ENCODE measurements at places on chromosomes 4 and X. TPM values are rescaled to one million over a fixed set of nuclear protein-coding genes. Genes with fewer than 3 reads are reported as not detected.

DNA sequence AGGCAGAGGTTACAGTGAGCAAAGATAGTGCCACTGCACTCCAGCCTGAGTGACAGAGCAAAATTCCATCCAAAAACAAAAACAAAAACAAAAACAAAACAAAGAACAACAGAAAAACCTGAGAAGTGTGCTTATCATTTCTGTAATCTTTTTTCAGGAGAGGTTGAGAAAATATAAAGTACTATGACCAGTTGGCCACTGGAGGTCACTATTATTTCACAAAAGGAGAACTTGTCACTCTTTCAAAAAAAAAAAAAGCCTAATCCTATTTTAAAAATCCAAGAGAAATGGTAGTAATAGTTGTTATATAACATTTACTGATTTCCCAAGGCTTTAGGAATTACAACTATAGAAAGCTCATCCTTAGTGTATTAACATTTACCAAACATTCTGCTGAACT is 24.9 kb upstream of the RNF150 start:
- DNase-seq, result no peak

- DNase-seq, result no peak
Observed at GRCh38 chr4:38177035-38177546, 216.9 kb downstream of the PTTG2 start.

- DNase-seq, result no peak
Observed at GRCh38 chr4:62328526-62328925, 1128.4 kb downstream of the ADGRL3 start.

Gene SYTL4
- total RNA-seq, result 3.8 TPM

DNA sequence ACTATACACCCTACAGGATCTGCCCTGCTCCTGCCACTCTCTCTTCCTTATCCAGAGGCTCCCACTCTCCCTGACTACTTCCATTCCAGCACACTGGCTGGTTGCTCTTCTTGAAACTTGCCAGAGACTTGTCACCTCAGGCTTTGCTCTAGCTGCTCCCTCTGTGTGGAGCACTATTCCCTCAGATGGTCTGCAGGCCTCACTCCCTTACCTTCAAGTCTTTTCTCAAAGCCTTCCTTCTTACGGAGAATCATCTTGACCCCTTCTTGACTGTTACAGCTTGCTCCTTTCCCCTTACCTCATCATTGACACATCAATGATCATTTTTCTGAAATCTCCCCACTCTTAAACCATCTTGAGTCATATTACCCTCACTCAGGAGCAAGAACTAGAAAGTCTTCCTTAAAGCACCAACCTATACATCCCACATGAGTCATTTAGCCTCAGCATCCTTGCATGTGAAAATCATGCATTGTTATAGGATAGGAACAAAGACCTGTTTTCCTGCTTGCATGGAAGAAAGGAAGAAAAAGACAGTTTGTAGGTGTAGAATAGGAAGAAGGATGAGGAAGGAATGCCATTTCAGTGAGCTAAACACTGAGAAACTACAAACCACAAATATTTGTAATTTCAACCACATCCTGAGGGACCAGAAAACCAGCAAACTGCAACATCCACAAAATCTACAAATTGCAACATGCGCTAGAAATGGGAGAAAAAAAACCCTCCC is 55.7 kb downstream of the ANTXR2 start:
- no peak for DNase-seq

DNA sequence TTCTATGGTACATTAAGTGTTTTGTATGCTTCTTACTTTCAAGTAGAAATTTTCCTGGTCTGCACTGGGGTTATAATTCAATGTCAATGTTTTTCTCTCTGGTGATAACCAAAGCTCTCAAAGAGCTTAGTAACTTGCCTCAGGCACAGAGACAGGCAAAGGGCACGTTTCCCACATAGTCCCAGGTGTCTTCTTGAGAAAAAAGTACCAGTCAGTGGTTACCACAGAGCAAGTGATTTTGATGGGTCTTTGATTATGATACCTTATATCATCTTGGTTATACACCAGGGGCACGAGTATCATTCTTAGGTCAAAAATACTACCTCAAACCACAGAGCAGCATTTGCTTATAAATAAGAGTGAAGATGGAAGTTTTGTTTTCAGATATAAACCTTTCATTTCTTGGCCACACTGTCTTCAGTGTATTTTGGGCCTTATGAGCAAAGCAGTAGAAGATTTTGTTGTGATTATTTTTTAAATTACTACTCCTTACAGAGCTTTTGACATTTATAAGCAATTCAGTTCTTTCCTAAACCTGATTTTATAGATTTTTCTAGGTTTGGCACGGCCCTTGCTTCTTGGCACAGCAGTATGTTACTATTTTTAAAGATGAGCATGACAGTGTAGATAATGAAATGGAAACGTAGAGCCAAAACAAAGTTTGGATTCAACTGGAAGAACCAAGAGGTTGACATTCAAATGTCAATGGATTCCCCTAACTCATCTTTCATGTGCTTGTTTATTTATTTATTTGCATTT is 85.3 kb upstream of the TLL1 start:
- DNase-seq, result peak; percentile 14

GRCh38 chr4:82223715-82224114 is 150.1 kb downstream of the HNRNPD start:
- no peak for DNase-seq

GRCh38 chrX:75230296-75230695 is 43.6 kb upstream of the UPRT start:
- no peak for DNase-seq

GRCh38 chrX:153414856-153415510 is 3.7 kb downstream of the ZFP92 start:
- no peak for DNase-seq

Gene TCEAL2
- total RNA-seq, result 0.39 TPM

- DNase-seq, result peak; percentile 74
Observed at GRCh38 chr4:54228056-54228527, 1.0 kb upstream of the PDGFRA start.

DNA sequence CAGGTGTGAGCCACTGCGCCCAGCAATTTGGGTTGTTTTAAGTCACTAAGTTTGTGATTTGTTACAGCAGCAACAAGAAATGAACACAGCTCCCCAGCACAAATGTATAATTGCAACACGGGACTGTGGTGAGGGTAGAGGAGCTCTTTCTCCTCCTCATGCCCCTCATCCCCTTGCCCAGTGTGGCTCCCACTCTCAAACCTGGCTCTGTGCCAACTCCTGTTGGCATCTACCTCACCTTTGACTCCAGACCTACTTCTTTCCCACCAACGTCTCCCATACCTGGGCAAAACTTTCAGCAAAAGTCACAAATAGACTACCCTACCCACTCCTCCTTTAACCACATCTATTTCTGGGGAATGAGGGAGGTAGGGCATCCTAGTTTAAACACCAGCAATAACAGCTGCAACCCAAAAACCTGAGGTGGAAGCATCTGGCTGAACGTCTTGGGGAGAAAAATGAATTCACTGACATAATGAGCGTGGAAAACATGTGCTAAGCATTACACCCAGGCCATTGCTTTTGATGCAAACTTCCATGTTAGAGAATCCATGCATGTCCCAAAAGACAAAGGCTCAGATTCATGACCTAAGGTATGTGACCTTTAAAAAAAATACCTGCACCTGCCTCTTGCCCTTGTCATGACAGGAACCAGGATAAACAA is 19.2 kb downstream of the LNX1 start:
- peak; percentile 60 for DNase-seq

Gene SGMS2
- 23.0 TPM for total RNA-seq

- DNase-seq, result no peak
Observed at GRCh38 chrX:44922980-44923379, 50.0 kb downstream of the KDM6A start.

Gene PHEX
- 1.5 TPM for total RNA-seq

DNA sequence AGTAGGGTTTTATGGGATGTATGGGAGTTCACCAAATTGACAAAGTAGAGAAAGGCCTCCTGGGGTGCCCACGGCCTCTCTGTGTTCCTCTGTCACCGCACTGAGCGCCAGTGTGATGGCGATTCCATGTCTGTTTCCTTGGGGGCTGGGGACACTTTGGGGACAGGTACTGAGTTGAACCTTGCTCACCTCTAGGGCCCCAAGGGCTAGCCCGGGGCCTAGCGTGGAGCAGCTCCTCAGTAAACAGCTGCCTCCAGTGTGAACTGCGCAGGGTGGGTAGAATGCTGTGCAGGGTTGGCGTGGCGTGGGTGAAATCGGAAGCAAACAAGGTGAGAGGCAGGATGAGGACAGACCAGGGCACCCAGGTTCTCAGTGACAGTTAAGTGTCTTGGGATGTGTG is 97.8 kb downstream of the PPP2R2C start:
- no peak for DNase-seq

Gene ASB5
- 18.6 TPM for total RNA-seq

GRCh38 chr4:152577708-152578396 is 42.0 kb upstream of the FBXW7 start:
- no peak for DNase-seq

Gene ATP1B4
- total RNA-seq, result 25.9 TPM

GRCh38 chr4:94412658-94413038 is 39.1 kb upstream of the PDLIM5 start:
- DNase-seq, result peak; percentile 10

DNA sequence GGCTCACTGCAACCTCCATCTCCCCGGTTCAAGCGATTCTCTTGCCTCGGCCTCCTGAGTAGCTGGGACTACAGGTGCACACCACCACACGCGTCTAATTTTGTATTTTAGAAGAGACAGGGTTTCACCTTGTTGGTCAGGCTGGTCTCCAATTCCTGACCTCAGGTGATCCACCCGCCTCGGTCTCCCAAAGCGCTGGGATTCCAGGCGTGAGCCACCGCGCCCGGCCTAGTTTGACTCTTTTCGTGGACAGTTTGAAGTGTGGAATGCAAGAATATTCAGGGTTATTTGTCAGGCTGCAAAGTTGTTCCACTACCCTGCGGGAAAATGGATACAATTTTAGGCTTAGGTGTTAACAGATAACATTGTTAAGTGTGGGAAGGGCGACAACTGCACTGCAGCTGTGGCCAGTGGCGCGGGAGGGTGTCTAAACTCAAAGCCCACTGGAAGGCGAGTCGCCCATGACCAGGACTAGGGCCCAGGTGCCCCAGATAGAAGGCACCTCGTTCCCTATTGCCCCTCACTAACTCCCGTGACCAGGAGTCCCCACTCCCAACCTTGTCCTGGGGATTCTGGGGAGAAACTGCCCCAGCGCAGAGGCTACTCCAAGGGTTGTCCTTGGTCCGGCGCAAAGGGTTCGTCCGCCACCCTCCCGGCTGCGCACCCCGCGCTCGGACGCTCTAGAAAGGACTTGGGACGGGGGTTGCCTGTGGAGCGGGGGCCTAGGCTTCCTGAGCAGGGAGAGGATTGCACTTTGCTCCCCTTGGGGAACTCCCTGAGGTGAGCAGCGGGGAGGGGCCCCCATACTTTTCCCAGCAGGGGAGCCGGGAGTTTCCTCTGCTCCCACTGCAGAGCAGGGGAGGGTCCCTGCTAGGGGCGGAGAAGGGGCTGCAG is 1.1 kb upstream of the CD99 start:
- no peak for DNase-seq

DNA sequence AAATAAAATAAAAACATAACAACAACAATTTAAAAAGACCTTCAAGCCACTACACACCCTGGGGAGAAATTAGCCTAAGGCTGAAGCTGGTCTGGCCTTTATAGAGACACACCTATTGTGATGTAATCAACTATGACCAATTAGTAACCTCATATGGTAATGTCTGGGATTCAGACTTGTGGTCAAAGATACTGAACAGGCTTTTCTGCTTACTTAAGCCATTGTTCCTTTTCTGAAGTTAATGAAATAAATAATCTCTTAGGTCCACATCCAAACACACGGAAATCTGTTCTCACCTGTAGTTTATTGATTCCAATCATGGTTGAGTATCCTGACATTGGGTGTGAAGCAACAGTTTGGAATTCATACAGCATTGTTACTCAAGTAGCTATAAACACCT is 152.5 kb downstream of the PLS3 start:
- DNase-seq, result no peak

DNA sequence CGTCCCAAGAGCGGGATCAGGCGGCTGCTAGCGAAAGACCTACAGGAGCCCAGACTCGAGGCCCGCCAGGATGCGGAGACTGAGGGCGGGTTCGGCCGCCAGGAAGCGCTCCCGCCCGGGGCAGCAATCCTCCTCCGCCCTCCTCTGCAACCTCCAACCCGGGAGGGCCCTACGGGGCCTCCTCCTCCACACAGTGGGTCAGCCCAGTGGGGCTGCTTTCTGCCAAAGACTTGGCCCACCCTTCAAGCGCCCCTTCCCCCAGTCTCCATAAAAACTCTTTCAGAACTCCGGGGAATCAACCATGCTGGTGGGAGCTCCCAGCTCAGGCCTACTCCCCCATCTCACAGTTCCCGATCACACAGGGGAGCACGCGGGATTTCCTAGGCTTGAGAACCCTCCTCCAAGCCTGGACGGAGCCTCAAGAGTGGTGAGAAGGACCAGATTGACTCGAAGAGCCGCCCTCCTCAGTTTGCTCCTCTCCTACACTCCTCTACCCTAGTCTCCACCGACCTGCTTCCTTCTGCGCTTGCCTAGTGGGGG is 77.5 kb downstream of the RLIM start:
- peak; percentile 53 for DNase-seq

- no peak for DNase-seq
Observed at GRCh38 chr4:59500103-59500502, 1700.0 kb upstream of the ADGRL3 start.

GRCh38 chr4:137370679-137371078 is 161.6 kb downstream of the PCDH18 start:
- no peak for DNase-seq

DNA sequence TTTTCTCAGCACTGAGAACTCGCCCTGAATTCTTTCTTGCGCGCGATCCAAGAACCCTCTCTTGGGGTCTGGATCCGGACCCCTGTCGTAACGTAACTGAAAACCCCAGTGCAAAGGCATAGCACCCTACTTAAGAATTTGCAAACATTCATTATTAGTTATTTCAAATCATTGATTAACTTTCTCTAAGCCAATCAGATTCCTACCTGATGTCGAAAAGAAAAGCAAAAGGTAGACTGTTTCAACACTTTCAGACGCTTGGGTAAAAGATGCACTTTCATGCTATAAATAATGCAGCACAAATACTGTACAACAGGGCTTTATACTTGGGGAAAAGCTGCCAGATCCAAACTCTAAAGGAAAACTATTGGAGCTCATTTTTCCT is 817 bp upstream of the WDR19 start:
- peak; percentile 24 for DNase-seq

GRCh38 chr4:100106982-100107381 is 83.3 kb downstream of the DDIT4L start:
- DNase-seq, result no peak

- no peak for DNase-seq
Observed at GRCh38 chrX:121109986-121110385, 62.6 kb downstream of the GLUD2 start.

Gene CHRDL1
- 13.4 TPM for total RNA-seq
